Stimulated activated CD4-positive, alpha-beta T cell treated with anti-CD3 and anti-CD28 coated beads, TNF-alpha, amount 100 ng/mL, for 1 hour (primary cell): ENCODE measurements at places on chromosomes 16 and 17.

- no peak for DNase-seq
Measured at GRCh38 chr16:57072616-57073275, 19.6 kb upstream of the CPNE2 start.

DNA sequence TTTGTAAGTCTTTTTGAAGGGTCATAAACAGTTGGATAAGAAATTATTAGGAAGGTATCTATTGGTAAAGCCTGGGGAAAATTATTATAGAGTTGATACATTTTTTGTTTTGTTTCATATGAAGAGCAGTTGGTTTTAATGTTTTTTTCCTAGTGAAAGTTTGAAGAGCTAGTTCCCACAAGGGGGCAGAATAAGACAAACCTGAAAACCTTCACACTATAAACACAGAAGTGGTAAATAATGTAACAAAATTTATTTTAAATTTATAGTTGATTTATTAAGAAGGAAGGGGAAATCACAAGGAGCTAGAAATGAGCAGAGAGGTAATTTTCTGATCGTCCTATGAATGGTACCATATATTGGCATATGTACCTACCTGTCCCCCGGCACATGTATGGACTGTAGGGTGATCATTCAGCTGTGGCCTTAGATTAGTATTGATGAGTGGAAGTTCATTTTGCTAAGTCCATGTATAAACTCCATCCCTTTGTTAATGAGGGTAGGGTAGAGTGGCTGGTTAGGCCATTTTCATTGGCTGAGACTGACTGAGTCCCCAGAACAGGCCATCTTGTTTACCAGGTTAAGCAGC, 116.3 kb downstream of the TANC2 start:
- no peak for DNase-seq

- no peak for DNase-seq
Measured at GRCh38 chr17:4897198-4897687, 2.1 kb upstream of the C17orf107 start.

DNA sequence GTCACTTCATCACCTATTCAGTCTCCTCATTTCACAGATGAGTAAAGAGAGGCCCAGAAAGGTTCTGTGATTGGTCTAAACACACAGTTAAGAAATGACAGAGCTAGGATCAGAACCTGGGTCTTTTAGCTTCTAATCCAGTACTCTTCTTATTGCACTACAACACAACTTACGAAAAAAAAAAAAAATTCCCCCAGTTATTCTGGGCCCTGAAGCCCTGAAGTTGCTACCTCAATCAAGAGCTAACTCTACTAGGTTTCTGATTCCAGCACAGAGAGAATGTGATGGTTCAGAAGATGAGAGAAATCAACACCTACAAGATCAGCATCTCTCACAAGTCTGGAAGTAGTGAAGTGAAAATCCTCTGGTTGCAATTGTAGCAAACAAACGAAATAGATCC, 37.3 kb downstream of the GRB7 start:
- no peak for DNase-seq

DNA sequence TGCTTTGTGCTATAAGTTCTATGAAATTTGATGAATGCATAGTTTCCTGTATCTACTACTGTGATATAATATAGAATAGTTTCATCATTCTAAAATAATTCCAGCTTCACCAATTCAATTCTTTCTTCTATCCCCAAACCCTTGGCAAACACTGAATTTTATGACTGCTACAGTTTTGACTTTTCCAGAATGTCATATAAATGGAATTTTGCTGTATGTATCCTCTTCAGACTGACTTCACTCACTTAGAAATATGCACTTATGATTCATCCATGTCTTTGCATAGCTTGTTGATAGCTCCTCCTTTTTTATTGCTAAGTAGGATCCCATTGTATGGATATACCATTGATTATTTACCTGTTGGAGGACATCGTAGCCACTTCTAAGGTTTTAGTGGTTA, 89.1 kb upstream of the HS3ST3A1 start:
- no peak for DNase-seq

DNA sequence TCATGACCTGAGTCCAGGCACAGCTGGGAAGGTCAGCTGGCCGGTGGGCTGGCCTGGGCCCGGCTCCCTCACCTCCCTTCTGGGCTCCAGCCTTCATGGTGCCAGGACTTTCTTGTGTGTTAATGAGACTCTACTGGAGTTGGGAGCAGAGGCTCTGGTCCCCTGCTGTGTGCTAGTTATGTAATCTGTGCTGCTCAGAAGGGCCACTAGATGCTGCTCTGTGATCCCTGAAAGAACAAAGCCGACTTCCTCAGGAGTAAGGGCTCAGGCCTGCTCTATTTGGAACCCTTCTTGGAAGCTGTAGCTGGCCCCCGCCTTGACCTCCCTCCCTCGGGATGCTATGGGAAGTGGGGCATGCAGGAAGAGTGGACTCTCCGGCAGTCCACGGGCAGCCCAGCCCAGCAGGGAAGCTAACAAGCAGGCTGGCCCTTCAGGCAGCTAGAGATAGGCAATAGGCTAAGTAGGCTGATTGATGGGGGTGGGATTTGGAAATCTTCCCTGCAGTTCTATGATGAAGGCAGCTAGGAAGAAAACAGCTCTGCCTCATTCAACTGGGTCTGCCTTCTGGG, 3.3 kb upstream of the CDK5R1 start:
- DNase-seq, result no peak

GRCh38 chr17:81379523-81379942, 15.7 kb upstream of the BAHCC1 start:
- no peak for DNase-seq

- DNase-seq, result no peak
Measured at GRCh38 chr16:4936991-4937781, at the start of gene PPL. PPL (minus strand) TSS chr16:4937148; CDS start chr16:4937045, 103 bp downstream.

GRCh38 chr17:42879596-42879985, 21.0 kb upstream of the G6PC1 start:
- no peak for DNase-seq

GRCh38 chr17:17120294-17120693, 78.0 kb downstream of the MPRIP start:
- DNase-seq, result no peak

GRCh38 chr17:7440113-7440833, 961 bp downstream of the FGF11 start:
- no peak for DNase-seq

GRCh38 chr16:66324815-66325515, 41.5 kb upstream of the CDH5 start:
- no peak for DNase-seq

DNA sequence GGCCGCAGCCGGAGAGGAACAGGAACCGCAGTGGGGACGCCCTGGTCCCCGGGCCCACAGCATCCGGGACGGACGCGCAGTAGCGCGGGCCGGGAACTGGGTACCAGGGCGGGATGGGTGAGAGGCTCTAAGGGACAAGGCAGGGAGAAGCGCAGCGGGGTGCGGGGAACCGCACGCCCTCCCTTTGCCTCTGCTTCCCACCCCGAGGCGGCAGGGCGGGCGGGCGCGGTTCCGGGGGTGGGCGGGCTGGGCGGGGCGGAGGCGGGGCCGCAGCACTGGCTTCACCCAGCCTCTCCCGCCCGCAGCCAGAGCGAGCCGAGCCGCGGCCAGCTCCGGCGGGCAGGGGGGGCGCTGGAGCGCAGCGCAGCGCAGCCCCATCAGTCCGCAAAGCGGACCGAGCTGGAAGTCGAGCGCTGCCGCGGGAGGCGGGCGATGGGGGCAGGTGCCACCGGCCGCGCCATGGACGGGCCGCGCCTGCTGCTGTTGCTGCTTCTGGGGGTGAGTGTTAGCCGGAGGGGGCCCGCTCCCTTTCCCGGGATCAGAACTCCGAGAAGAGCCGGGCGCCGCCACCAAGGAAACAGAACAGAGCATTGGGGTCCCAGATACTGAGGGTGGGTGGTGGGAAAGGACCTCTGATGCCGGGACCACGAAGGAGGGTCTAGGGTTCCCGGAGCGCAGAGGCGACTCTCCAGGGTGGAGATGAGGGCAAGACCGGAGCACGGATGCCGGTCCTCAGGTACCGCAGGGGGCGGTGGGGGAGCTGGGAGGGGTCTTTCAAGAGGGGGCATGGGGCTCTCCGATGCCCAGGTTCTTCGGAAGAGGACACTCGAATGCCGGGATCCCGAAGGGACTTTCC, at the start of gene NGFR:
NGFR (plus strand) TSS at position 308 of the 856 bp plus-strand sequence; CDS start at position 433, 125 bp downstream.
- peak; percentile 8 for DNase-seq

DNA sequence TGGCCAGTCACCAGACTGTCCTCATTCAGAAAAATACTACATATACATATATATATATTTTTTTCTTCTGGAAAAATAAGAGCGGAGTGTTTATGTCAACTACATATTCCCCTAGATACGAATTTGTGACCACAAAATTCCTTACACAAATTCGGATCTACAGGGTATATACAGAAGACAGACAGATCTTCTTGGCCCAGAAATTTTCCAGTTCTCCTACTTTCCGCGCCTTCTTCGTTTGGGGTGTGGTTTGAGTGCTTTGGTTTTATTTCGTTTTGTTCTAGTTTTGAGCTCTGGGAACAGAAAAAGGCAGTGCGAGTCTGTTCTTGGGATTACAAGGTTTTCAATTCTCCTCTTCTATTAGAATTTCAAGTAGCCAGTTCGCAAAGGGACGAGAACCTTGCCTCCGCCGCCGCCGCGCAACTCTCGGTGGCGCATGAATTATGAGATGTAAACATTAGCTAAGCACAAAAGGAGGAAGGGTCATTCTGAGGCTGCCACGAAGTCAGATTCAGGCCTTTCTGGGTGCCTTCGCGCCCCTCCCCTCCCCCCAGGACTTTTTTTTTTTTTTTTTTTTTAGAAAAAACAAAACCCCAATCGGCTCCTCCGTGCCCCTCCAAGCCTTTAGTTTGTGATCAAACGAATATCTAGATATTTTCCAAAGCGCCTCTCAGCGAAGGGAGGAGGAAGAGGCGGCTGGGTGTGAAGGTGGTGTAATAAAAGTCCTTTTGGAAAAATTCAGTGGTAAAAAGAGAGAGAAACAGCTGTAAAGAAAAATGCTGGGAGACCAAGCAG, 1.8 kb upstream of the HOXB4 start:
- DNase-seq, result no peak

- DNase-seq, result no peak
Measured at GRCh38 chr16:24645739-24646645, 83.5 kb upstream of the TNRC6A start.

GRCh38 chr16:6374821-6375220, 957.8 kb upstream of the RBFOX1 start:
- DNase-seq, result no peak

DNA sequence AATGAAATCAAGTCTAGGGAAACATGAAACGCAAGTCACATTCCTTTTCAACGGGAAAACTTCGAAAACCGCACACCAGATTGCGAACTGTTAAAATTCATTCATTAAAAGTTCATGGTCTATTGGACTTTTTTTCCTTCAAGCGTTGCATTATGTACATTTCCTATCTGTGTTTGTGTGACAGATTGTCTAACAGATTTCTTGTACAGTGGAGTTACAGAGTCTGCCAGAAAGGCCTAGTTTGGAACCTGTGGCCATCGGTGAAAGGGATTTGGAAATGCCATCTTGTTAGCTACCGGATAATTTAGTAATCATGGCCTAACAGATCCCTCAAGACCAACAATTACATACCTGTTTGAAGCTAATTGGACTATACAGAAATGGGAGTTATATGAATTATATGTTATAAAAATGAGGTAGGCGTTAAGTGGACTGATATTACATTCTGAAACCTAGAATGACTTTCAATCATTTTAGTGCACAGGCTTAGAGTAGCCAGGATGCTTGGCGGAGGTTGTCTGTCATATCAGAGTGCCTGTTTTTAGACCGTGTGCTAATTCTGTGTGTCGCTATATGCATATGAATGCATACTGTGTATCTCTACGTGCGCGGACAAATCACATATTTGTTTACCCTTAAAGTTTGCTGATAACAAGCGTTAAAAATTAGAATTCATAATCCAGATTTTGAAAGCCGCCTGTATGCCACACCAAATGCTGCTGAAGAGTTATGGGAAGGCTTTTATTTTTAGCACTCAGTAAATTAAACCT, 885.4 kb upstream of the RBFOX1 start:
- DNase-seq, result no peak

DNA sequence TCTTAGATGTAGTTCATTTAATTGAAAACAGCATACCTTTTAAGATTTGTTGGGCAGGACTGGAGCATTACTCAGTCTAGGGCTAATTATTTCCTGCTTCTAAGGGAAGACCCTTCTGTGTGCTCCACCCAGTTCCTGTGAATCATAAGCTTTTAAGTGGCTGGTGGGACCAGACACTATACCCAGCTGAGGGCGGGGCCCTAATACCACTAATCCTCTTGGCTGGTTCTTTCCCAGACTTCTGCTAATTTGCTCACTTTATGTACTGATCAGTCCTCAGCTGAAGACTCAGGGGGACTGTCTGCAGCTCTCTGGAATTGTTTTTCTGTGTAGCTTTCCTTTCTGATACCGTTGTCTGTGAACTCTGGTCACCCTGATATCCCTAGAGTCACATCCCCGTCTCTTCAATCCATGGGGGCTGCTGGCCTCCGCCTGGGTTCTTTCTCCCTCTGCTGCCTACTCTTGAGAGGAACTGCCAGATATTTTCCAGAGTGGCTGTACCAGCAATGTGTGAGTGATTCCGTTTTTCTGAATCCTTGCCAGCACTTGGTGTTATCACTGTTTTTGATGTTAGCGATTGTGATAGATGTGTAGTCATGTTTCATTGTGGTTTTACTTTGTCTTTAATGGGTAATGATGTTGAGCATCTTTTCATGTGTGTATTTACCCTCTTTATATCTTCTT, 35.1 kb downstream of the MFSD11 start:
- peak; percentile 38 for DNase-seq

- DNase-seq, result no peak
Measured at GRCh38 chr16:57752581-57753447, 17.2 kb downstream of the KATNB1 start.

DNA sequence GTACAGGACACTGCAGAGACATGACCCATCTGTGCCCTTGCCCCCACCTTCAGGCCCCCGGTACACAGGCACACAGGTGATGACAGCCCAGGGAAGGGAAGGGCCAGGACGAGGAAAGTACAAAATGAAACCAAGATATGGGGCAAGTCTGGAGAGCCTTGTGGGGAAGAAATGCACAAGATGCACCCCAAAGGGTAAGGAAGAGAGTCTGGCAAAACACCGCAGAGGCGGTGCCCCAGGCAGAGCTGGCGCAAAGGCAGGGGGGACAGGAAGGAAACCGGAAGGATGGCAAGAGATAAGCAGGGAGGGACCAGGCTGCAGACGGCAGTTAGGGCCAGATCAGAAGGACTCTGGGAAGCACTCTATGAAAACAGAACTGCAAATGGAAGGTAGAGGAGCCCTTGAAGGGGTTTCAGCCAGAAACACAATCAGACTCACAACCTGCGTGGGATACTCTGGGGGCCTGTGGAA, 81.4 kb downstream of the SLC39A11 start:
- no peak for DNase-seq

DNA sequence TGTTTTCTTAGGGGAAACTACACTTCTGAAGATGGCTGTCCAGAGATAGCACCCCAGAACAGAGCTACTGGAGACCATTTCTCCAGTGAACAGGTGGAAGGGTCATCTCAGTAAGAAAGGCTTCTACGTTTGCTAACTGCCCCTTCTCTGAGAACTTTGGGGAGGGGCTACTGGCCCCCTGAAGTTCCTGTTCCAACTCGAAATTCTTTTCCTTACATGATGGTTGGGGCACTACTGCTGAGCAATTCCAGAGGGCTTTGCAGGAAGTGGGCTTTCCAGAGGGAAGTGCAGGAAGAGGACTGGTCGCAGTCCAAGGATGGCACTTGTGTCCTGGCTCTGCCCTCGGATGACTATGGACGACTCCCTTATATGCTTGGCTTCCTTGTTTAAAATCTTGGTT, 31.2 kb downstream of the TOM1L2 start:
- DNase-seq, result no peak

GRCh38 chr17:18331879-18332278, 16.8 kb downstream of the SMCR8 start:
- DNase-seq, result no peak

- no peak for DNase-seq
Measured at GRCh38 chr16:680967-681745, 946 bp downstream of the STUB1 start.
